ENCODE measurements at places on chromosomes 6 and 20.

GRCh38 chr6:151451417-151451949, 443 bp downstream of the RMND1 start:
- no peak for DNase-seq

DNA sequence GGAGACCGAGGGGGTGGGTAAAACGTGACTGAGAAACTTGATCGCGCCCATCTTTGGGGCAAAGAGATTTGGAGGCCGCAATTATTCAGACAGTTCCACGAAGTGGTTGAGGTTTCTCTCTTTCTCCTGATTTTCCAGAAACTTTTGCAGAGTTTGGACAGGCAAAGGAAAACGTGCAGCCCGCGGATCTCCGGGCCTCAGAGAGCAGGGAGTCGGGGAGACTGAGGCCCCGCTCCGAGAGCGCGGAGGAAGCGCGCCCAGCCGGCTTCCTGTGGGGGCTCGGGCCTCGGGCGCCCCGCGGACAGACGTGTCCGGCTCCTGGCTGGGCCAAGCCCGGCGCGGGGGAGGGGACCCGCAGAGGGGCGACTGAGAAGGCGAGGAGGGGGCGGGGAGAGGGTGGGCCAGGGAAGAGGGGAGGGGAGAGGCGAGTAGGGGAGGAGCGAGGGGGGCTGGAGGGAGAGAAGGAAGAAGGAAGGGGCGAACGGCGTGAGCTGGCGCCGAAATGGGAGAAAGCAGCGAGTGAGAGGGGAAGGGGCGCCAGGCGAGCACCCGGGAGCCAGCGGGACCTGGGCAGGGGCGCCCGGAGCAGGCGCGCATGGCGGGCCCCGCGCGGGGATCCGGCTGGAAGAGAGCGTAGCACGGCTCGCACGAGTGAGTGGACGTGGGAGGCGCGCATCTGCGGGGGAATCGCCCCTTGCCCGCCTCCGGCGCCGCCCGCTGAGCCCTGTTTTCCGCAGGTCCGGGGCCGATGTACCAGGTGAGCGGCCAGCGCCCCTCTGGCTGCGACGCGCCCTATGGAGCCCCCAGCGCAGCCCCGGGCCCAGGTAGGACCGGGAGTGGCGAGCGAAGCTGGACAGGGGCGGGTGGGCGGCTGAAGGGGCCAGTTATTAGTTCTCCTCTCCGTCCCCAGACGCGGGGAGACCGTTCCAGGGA, at the start of gene MDFI:
MDFI (plus strand) TSS at position 467 of the 933 bp plus-strand sequence; CDS start at position 749, 282 bp downstream.
- no peak for DNase-seq

DNA sequence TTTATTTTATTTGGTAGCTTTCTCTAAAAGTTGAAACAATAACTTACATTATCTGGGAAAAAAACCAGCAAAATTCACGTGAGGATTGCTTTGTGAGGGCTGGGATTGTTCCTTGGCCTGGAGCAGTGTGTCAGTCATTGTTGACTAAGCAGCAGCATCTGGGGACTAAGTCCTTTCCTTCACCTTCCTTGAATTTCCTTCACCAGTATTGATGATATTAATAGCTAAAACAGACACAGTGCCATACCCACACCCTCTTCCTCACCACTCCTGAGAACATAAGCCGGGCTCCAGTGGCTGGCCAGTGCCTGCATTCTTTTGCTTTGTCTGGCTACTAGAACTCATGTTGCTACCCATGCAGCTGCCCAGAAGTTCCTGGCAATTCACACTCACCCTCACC, 23.7 kb downstream of the PLCB1 start:
- DNase-seq: no peak

- no peak for DNase-seq
Observed at GRCh38 chr6:44456070-44456965, 68.8 kb downstream of the CDC5L start.

- DNase-seq: no peak
Observed at GRCh38 chr6:1117530-1118286, 194.2 kb upstream of the FOXQ1 start.
